ENCODE measurements at places on chromosomes 2 and 18.
A peak's percentile ranks its signal among the peaks of the same experiment; 100 is the strongest.

GRCh38 chr2:200158647-200159356 is 147.7 kb upstream of the SPATS2L start:
- DNase-seq = no peak

GRCh38 chr18:73717570-73717969 is 430.1 kb downstream of the FBXO15 start:
- DNase-seq = peak; percentile 22

DNA sequence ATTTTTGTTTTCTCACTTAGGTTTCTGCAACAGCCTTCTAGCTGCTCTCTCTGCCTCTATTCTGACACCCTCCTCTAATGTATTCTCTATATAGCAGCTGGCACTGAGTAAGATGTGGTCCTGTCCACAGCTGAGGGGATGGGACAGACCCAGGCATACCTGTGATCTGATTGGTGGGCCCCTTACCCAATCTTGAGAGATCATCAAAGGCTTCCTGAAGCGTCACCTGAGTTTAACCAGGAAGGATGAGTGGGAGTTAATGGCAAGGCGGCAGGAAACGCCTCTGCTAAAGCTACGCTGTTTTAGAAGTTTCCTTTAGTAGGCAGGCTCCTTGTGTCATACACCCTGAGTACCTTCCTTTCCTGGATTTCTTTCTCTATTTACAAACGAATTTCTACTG is 5.7 kb upstream of the TET3 start:
- DNase-seq = no peak

GRCh38 chr2:114821055-114821454 is 378.6 kb downstream of the DPP10 start:
- no peak for DNase-seq

GRCh38 chr2:234003972-234004617 is 46.4 kb upstream of the SPP2 start:
- DNase-seq = peak; percentile 97

GRCh38 chr2:179574061-179574519 is 287.3 kb downstream of the ZNF385B start:
- DNase-seq = no peak

DNA sequence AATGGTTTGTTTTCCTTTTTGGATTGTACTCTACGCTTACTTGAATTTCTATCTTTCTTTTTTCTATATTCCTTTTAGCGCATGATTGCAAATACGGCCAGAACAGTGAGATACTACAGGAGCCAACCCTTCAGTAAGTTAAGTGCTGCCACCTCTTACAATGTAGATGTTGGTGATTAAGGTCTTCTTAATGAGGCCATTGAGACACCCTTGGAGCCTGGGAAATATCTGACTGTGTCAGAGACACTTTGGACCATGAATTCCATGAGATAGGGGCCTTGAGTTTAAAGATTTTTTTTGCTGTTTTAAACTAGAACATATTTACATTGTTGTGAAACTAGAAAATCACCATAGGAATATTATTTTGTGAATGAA is 27.1 kb upstream of the MAP3K20 start:
- DNase-seq = no peak

- DNase-seq = peak; percentile 45
Measured at GRCh38 chr2:54456612-54457322, 640 bp downstream of the SPTBN1 start.

GRCh38 chr2:116716444-116716843 is 1098.0 kb upstream of the DDX18 start:
- peak; percentile 2 for DNase-seq

DNA sequence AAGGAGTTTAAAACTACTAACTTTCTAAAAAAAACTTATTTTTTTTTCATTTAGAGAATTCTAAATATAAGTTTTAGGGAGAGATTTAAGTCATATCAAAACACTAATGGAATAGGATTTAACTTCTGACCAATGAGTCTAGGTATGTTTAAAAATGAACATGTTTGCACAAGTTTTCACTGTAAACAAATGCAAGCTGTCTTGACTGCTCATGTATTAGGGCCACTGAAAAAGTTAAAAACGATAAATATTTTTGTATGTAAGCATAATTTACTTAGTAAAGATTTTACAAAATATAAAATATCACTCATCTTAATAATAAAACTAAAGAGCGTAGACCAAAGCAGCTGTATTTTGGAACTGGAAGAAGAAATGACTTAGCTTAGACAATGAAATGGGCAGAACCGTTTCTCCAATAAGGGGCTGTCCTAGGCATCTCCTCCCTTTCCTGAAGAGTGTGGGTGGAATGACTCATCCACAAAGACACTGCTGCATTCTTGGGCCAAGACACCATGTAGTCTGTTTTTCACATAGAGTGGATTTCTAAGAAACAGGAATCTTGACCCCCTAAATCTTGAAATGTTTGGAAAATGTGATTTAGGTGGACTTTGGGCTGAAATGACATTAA is 118.8 kb downstream of the MEP1B start:
- peak; percentile 86 for DNase-seq

- no peak for DNase-seq
Measured at GRCh38 chr18:23266717-23267446, 131.6 kb downstream of the CABLES1 start.

DNA sequence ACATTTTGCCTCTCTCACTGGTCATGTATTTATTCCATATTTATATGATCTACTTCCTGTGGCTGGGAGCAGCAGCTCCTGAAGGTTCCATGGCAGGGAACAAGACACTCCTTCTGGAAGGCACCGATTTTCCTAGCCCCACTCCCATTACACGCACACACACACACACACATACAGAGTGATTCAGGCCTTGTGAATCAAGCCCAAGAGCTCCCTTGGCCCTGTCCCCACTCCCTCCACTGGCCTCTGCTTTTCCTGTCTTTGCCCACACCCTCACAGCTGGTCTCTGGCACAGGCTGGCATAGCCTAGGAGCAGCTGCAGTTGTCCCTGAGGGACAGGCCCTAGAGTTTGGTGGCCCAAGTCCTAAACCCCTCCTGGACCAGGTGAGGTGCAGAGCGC is 201.7 kb downstream of the NAPG start:
- DNase-seq = no peak

DNA sequence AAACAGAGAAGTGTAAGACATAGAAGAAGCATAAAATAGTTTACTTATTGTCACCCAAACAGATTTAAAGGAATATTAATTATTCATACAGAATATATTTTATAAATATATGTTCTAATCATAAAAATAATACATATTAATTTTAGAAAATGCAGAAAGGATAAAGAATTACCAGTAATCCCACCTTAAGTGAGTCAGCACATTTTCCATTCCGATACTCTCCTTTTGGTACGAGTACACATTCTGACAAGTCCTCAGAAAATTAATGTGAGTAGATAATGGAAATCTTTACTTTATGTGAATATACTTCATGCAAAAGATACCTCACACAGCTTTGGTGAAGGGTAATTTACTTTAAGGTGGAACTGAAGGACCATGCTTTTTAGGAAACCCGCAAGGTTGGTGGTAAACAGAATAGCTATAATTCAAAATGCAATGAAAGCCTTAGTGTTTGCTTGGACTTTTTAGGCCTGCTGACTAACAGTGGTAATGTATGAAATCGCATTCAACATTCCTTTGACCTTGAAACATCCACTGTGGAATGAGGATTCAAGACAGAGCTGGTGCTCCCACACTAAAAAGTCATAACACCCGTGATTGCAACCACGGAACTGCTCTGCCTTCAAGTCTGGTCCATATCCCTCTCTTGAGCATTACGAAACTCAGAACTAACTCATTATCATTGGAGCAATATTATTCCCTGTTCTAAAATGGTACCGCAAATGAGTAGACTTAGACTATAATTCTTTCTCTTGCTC is 28.1 kb upstream of the HTR2B start:
- DNase-seq = peak; percentile 52

DNA sequence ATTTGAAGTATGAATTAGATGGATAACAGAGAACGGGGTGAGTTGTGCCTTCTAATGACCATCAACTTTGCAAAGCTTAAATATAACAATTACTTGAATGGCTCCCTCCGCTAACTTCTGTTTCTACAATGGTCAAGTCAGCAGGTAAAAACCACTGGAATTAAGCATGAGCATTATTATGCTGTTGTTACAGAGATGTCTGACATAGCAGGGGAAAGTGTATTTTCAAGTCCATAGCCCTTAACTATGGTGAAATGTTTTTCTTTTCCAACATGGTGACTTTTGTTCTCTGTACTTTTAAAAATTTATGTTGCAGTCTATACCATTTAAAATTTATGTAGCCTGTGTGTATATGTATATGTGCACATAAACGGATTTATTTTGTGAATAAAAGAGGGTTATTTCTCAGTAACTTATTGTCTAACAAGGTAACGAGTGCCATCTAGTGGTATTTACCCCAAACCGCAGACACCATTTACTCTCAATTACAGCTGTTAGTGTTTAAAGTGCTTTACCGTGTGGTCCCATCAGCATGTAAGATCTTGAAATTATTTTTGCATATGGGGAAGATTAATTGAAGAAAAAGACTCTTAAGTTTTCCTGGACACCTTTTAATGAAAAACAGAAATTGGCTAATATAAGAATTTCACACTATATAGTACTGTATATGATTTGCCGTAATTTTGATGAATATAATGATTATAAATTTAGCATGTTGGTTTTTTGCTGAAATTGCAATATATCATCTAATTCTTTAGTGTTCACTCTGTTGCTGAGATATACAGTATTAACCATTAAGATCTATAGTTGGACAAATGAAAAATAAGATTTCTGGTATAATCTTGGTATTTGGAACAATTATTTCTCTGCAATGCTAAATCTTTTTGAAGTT is 78.2 kb downstream of the UBE2E3 start:
- DNase-seq = peak; percentile 43

DNA sequence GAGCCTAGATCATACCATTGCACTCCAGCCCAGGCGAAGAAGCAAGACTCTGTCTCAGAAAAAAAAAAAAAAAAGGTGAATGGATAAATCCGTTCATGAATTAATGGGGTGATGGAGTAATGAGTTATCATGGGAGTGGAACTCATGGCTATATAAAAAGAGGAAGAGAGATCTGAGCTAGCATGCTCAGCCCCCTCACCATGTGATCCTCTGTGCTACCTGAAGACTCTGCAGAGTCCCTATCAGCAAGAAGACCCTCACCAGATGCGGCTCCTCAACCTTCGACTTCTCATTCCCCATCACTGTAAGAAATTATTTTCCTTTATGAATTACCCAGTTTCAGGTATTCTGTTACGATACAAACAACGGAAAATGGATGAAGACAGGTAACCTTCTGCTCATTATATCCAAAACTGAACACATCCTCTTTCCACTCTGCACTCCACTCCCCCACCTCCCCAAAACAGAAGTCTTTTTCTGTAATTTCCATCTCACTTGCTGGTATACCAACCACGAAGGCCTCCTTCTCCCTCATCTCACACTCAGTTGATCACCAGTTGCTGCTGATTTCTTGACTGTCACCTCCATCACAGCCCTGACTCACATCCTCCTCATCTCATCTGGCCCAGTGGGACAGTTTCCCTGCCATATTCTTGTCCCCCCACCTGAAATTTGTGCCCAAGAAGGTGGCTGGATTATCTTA is 8.8 kb downstream of the RETREG2 start:
- DNase-seq = no peak

DNA sequence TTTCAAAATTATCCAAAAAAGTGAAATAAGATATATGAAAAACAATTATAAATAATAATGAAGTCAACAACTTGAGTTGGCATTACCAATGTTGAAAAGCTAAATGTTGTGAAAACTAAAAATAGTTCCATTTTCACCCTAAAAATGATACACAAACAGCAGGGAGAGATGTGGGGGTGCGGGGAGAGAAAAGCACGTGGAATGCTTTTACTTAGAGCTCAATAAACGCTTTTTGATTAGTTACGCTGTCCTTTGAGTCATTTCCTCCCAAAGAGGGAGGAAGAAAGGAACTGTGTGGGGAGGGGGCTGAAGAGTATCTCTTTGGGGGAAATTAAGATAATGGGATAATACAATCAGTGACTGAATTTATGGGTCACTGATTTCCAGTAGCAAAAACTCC is 29.2 kb downstream of the ZNF521 start:
- DNase-seq = no peak

DNA sequence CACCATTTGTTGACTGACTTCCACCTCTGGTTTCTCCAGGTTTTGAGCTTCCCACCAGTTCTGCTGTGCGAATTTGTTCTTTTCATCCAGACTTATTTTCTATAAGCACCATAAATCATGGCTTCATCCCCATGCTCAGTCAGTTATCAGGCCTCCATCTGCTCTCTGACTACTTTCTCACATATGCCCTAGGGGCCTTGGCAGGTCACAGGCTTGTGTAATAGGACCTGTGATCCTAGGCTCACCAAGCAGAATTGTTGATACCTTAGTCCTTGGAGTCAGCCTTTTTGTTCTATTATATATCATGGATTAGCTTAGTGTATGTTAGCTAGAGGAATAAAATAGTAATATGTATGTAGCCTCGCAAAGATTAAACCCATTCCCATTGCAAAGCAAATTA is 284.2 kb upstream of the TANK start:
- DNase-seq = no peak

DNA sequence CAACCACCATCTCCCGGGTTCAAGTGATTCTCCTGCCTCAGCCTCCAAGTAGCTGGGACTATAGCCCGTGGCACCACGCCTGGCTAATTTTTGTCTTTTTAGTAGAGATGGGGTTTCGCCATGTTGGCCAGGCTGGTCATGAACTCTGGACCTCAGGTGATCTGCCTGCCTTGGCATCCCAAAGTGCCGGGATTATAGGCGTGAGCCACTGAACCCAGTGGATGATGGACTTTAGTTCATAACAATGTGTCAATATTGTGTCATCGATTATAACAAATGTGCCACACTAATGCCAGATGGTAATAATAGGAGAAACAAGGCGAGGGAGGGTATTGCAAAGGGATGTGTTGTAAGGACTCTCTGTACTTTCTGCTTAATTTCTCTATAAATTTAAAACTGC is 216.6 kb downstream of the ZBTB7C start:
- DNase-seq = no peak

- no peak for DNase-seq
Measured at GRCh38 chr2:216872040-216872439, 12.2 kb upstream of the TNP1 start.

- no peak for DNase-seq
Measured at GRCh38 chr2:240182001-240182400, 41.5 kb upstream of the OTOS start.

- no peak for DNase-seq
Measured at GRCh38 chr2:189723192-189723591, 39.4 kb downstream of the OSGEPL1 start.

DNA sequence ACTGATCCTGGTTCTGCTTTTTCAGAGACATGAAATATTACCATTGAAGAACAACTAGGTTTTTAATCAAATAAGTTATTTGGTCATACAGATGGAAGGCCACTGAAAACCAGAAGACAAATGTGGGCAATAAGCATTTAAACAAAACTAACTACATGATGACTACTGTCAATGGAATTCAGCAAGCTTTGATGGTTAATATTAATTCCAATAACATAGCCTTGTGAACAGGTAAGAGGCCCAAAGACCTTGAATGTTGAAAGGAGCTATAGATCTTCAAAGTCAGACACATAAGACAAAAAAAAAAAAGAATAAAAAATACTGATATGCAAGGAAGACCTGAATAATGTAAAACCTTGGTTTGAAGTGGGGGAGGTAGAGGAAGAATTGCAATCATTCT is 1955.6 kb upstream of the CELF4 start:
- DNase-seq = no peak

GRCh38 chr2:241081643-241082340 is 20.3 kb downstream of the MTERF4 start:
- no peak for DNase-seq

- no peak for DNase-seq
Measured at GRCh38 chr18:43442571-43442970, 165.3 kb upstream of the SYT4 start.

GRCh38 chr2:16487686-16488085 is 177.9 kb downstream of the CYRIA start:
- DNase-seq = peak; percentile 9
